ENCODE measurements at places on chromosomes 3 and 15. TPM values are rescaled to one million over a fixed set of nuclear protein-coding genes. Genes with fewer than 3 reads are reported as not detected.

DNA sequence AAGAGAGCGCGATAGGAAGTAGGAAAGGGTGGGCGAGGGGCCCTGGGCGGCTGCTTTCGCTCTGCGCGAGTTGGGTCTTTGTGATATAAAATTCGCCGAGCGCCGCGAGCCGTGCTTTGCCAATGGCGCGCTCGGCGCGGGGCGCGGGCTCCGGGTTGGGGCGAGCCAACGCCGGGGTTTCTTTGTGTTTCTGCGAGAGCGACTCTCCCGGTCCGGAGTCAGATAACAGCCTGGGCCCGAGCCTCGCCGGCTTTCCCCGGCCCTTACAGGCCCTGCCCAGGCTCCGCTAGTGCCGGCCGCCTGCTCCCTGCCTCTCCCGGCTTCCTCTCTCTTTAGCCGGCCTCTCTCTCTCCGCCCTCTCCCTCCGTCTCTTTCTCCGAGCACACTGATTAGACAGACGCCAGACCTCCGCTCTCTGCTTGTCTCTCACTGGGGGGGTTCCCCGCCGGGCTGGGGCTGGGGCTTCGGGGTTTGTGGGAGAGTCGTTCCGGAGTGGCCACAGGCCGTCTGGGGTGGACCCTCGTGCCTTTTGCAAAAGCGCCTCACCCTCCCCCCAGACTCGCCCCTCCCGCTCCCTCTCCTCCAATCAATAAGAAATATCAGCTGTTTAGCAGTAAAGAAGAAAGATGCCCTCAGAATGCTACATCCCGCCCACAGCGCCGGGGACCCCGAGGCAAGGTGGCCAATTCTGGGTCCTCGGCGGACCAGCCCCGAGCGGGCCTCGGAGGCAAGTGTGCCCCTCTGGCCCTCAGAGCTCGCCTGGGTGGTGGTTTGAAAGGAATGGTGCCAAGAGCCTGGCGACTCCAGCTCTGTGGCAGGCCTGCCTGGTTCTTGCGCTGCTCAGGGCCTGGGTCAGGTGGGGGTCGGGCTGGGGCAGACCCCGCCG, 2.9 kb downstream of the NR2F2 start:
- no peak for DNase-seq

- no peak for DNase-seq
These were observed 272.5 kb upstream of the TGFBR2 start for GRCh38 chr3:30333903-30334302.

DNA sequence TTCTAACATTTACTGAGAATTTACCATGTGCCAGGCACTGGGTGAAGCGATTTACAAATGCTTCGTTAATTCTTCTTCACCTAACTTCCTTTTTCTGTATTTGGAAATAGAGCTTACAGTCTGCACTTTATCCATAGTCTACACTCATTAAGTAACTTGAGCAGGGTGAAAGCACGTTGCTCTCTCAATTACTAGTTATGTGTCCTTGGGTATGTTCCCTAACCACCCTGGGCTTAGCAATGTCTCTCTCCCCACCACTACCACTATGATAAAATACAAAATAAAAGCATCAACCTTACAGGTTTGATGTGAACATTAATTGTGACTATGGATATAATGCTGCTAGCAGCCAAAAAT, 172.9 kb upstream of the SLC2A2 start:
- DNase-seq, result no peak

DNA sequence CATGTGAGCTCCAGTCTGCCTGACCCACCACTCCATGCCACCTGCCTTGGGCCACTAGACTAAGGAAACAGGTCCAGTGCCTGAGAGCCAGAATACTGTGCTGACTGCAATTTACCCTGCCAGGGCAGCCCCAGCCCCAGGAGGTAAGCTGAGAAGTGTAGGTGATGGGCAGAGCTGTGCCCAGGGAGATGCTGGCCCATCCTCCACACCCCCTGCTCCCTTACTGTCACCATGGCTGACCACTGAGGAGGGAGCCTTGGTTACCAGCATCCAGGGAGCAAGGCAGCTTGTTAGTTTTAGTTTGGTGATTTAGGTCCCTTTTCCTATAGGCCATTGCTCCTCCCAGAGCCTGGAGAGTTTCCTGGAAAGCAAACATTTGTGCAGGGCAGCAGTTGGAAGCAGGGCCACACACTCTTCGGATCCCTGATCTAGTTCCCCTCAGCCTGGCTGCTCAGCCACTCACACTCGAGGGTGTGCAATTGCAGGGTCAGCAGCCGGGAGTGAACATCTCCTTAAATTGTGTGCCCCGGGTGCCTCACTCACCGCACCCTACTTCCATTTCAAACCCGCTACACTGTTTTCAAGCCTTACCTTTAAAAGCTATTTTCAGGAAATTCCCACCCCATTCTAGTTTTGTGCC, 2.0 kb downstream of the GALNT15 start:
- DNase-seq, result no peak

- no peak for DNase-seq
These were observed 22.6 kb upstream of the TEX9 start for GRCh38 chr15:56342653-56343052.

GRCh38 chr3:94307588-94307987, 244.7 kb downstream of the NSUN3 start:
- no peak for DNase-seq

DNA sequence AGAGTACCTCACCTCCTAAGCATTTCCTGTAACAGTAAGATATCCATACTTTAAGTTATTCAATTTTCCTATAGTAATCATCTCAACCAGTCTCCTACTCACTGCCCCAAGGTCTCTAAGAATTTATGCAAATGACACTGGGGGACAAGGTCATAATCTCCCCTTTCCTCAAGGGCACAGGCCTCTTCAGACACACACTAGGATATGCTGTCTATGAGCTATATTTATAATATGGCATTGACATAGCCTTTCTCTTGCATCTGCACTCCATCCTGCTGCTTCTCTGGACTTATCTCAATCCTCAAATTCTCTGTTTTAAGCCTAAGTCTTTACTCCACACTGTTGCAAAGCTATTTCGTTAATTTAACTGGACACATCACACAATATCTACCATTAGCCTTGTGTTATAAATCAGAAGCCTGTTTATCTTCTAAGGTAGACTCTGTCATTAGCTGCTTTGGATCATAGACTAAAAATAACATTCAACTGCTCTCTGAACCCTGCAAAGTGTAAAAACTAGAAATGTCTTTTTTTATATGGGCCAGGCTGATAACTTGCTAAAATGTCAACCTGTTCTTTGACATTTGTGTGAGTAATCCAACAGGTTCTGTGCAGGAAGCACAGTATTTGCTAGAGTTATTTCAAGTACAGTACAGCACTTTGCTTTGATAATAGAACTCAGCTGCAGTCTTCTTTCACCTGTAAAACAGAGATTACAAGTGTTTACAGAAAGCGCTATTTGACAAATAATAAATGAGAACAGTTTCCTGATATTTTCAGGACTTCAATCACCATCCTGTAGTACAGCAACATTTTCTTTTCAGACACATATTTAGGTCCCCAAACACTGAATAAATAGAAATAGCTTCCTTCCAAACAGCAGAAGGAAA, 17.8 kb upstream of the SEC62 start:
- DNase-seq, result no peak

- DNase-seq, result no peak
These were observed 1.7 kb upstream of the POC1A start for GRCh38 chr3:52155912-52156311.

DNA sequence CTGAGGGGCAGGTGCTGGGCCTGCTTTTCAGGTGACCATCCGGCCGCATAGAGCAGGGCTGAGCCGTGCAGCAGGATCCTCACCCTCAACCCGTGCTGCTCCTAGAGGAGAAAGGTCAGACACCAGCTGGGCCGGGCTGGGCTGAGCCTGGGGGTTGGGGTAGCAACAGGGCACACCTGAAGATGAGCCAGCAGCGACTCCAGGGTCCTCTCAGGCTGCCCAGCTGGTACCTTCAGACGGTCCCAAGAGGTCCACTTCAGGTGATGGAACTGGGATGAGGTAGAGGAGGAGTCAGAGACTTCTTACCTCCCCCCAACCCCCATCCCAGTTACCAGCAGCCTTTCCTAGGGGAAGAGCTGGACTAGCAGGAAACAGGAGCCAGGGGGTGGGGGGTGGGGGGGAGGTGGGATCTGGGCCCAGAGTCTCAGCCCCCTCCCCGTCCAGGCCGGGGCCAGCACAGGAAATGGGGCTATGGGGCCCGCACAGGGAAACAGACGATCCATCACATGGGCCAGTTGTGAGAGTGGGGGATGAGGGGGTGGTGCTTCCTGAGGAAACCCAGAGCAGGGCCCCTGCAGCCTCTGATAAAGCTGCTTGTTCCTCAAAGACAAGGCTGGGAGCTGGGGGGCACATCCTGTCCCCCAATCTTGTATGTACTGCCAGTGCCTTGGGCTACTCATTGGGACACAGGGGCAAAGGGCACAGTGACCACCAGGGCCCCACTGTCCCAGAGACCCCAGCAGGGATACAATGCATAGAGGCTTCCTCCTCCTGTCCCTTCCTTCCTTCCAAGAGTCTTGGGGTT, 3.0 kb downstream of the INKA1 start:
- no peak for DNase-seq

DNA sequence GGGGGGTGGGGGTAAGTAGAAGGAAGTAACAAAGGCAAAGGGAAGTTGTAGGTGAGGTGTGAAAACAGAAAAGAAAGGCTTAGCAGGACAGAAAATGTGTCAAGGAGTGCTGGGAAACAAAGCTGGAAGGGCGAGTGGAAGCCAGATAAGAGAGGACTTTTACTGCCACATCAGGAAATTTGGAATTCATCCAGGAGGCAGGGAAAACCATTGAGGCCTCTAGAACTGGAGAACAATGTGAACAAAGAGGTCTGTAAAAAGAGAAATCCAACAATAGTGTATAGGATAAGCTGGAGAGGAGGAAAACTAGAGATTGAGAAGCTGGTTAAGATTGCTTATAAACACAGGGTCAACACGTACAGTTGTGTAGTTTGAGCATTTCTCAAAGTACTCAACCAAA, 116.6 kb downstream of the NTRK3 start:
- DNase-seq, result no peak

- no peak for DNase-seq
These were observed 272.6 kb downstream of the SUCLG2 start for GRCh38 chr3:67381667-67382272.

- DNase-seq, result no peak
These were observed 72.2 kb downstream of the ADCY5 start for GRCh38 chr3:123376451-123377242.

DNA sequence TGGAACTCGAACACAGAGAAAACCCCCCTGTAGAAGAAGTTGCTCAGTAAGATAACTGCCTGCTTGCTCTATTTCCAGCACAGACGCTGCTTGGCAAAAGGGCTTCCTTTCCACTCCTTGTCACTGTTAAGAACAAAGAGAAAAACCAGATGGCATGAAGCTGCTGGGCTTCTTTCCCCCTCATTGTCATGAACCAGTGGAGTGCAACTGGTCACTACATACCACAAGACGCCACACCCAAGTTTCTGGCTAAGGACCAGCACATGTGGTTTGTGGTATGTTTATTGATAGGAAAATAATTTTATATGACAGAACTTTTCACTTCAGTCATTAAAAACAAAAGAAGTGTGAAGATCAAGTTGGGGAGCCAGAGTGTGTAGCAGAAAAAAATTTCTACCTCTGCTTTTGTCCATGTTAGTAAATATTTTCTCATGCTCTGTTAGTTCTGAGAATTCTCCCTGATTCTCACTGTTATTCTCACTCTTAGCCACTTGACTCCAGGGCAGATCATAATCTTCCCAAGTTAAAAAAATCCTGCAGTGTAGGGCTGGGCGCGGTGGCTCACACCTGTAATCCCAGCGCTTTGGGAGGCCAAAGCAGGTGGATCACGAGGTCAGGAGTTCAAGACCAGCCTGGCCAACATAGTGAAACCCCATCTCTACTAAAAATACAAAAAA, 37.9 kb downstream of the CLK3 start:
- no peak for DNase-seq

- DNase-seq, result no peak
These were observed 14.1 kb downstream of the XXYLT1 start for GRCh38 chr3:195256639-195257453.

- no peak for DNase-seq
These were observed 76.0 kb upstream of the DCBLD2 start for GRCh38 chr3:98977520-98977919.

DNA sequence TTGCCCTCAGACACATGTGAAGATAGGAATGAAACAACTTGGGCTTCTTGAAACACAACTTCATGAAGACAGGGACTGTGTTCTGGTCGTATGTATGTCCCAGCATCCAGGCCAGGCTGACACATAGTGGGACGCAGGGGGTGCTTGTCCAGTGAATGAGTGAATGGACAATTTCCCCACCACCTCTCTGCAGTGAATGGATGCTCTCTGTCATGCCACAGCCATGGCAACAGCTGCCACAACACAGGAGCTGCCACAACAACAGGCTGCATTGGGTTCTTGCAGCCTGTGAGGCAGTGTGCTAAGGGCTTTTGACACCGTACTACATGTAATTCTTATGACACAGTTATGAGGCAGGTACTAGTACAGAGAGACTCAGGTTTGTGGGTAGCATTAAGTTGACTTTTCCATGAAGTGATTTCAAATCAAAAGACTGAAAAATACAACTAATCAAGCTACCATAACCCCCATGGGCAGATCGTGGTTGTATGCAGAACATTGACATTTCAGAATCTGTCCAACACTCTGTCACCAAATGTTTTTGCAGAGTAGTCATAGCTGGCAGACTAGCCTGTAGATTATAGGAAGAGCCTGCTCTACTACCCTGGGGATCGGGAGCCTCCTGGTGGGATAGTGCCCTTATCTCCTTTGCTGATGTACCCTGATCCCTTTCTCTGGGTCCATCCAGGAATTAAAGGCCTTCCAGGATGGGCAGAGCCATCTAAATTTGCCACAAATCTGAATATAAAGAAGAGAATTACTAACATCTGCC, 40.8 kb downstream of the CLSTN2 start:
- DNase-seq, result no peak

DNA sequence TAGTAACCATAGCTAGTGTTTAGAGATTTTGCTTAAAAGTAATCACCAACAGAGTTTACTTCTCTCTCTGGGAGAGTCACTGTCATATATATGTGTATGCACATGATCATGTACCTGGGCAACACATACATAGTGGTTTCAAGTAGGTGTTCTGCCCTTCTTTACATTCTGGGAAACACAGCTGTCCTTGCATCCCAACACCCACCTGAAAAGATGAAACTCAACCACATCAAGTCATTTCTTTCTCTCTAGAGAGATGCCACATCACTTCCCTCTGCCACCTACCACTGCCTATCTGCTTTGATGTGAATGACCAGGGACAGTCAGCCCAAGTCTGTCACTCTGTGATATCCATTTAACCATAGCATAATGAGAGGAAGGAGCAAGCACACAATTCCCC, 155.8 kb upstream of the GADL1 start:
- DNase-seq, result no peak

- DNase-seq, result no peak
These were observed 23.2 kb downstream of the LIPC start for GRCh38 chr15:58454950-58455401.

GRCh38 chr3:134374791-134375581, 739 bp upstream of the AMOTL2 start:
- no peak for DNase-seq

GRCh38 chr15:72092006-72092405, 25.9 kb downstream of the MYO9A start:
- DNase-seq, result no peak

Gene IL12A
- 0.47 TPM for total RNA-seq

Gene ARIH2
- 82.0 TPM for total RNA-seq

Gene ZNF621
- 10.9 TPM for total RNA-seq

Gene TRANK1
- total RNA-seq, result 12.6 TPM

Gene IGSF11
- 11.9 TPM for total RNA-seq

Gene TMCC1
- total RNA-seq, result 91.6 TPM

Gene SEMA3G
- 3.0 TPM for total RNA-seq

All from occipital lobe (tissue), 3 donors.